ENCODE measurements at places on chromosomes 3 and 15. TPM values are rescaled to one million over a fixed set of nuclear protein-coding genes. Genes with fewer than 3 reads are reported as not detected.

ACKR2 gene
- 1.9 TPM for total RNA-seq

TRIM42 gene
- not detected for total RNA-seq

CD96 gene
- 0.28 TPM for total RNA-seq

SLC27A2 gene
- total RNA-seq = 41.3 TPM

PLA2G4F gene
- total RNA-seq = 1.1 TPM

TMEM266 gene
- total RNA-seq = 1.9 TPM

EOMES gene
- total RNA-seq = not detected

CA12 gene
- 9.5 TPM for total RNA-seq

SOX2 gene
- total RNA-seq = 3.5 TPM

LRRC34 gene
- total RNA-seq = 0.97 TPM

PPARG gene
- total RNA-seq = 37.9 TPM

ZBTB47 gene
- total RNA-seq = 14.2 TPM

- peak; percentile 92 for DNase-seq
Measured at GRCh38 chr3:134794950-134795745, at the start of gene EPHB1. EPHB1 (plus strand) TSS chr3:134795260.

GRCh38 chr3:38459499-38460048, 5.9 kb downstream of the ACVR2B start:
- no peak for DNase-seq

DNA sequence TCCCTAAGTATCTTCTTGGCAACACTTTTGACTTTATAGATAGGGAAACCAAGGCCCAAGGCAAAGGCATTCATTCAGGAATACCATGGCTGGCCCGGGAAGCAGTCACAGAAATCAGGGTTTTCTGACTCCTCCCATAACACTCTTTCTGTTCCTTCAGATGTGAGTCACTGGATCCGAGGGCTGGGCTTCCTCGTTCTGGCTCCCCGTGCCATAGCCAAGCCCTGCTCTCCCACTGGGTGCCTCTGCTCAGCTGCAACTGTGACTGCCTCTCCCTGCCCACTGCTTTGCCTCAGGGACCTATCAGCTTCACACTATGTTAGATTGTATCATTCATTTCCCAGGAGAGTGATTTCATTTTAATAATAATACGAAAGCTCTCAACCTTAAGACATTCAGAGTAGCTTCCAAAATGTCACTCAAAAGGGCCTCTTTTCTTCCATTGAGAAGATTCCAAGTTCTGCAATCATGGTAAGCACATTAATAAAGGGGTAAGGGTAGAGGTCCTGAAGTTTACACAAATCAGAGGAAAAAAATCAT, 50.2 kb downstream of the GABRB3 start:
- DNase-seq = no peak

DNA sequence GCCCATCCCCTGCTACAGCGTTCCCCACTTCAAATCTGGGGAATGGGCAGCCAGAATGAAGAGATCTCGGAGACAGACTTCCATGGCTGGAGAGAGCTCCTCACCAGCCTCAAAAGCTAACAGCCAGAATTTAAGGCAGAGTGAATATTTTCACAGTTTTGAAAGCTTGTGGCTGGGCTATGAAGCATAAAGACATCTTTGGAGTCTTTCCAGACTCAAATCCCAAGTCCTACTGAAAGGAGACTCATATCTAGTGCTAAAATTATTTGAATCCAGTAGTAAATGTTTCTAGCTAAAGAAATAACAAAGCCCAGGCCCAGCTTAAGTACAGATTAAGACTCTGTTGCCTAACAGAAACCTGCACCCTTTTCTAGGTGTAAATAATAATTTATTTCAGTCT, 628.4 kb upstream of the ALCAM start:
- no peak for DNase-seq

- peak; percentile 10 for DNase-seq
Measured at GRCh38 chr3:11791339-11792200, 55.1 kb downstream of the TAMM41 start.

- no peak for DNase-seq
Measured at GRCh38 chr3:56711344-56711743, 28.3 kb upstream of the TASOR start.

GRCh38 chr3:36542186-36542585, 161.9 kb downstream of the STAC start:
- no peak for DNase-seq

- no peak for DNase-seq
Measured at GRCh38 chr3:138681463-138682220, 73.1 kb downstream of the FAIM start.

GRCh38 chr15:78073046-78073787, 4.3 kb downstream of the TBC1D2B start:
- no peak for DNase-seq

- no peak for DNase-seq
Measured at GRCh38 chr3:76615719-76616118, 424.2 kb upstream of the ROBO2 start.

DNA sequence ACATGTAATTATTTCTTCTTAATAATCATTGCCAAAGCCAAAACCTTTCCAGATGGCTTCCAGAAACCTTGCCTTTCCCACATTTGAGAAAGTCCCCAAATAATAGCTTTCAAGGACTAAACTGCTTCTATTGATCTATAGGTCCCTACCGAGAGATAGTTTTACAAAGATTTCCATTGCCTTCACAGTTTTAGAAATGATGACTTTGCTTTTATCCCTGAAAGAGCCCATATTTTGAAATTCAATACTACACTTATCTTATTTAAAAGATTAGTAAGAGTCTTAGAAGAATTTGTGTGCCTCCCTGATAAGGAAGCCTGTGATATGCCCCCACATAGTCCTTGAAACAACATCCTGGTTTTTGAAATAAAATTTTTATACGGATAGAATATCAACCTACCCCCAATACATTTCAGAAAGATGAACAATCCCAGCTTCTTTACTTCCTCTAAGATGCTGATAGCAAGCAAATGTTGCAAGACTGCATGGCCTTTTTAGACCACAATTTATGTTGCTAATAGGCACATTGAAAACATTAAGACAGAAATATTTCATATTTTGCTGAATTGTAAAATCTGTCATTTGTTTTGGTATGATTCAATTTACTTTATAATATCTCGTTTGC, 146.3 kb downstream of the TMCO5A start:
- DNase-seq = no peak

- no peak for DNase-seq
Measured at GRCh38 chr3:58179235-58180098, 31.3 kb downstream of the DNASE1L3 start.

GRCh38 chr3:148974726-148975125, 16.6 kb upstream of the GYG1 start:
- DNase-seq = no peak

DNA sequence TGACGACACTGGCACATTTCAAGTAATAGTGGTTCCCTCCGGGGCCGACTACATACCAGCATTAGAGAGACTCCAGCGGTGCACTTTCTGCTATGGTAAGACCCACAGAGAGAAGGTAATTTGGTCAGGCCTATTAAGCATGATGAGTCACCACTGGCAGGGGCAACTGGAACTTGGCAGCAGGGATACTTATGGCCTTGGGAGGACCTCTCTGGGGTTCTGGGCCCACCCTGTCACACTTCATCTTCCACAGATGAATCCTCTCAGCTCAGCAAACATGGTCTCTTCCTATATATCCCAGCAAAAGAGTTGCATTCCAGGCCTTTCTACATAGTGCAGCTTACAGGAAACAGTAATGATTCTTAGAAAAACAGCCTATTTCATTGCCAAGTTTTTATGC, 88.0 kb downstream of the PIK3R4 start:
- peak; percentile 41 for DNase-seq

DNA sequence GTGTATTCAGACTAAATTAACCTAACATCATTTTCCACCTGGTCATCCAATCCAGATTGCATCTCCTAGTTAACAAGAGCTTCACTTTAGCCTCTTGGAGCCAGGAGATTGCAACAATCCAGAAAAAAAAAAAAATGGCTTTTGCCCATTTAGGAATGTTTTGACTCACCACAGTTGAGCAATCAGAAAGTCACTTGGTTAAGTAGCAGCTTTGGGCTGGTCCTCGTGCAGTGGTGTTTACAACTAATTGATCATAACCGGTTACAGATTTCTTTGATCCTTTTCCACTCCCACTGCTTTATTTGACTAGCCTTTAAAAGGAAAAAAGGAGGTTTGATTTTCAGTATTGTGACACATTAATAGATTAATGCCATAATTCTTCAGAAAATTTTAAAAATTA, 688.8 kb upstream of the CCDC54 start:
- DNase-seq = peak; percentile 43

DNA sequence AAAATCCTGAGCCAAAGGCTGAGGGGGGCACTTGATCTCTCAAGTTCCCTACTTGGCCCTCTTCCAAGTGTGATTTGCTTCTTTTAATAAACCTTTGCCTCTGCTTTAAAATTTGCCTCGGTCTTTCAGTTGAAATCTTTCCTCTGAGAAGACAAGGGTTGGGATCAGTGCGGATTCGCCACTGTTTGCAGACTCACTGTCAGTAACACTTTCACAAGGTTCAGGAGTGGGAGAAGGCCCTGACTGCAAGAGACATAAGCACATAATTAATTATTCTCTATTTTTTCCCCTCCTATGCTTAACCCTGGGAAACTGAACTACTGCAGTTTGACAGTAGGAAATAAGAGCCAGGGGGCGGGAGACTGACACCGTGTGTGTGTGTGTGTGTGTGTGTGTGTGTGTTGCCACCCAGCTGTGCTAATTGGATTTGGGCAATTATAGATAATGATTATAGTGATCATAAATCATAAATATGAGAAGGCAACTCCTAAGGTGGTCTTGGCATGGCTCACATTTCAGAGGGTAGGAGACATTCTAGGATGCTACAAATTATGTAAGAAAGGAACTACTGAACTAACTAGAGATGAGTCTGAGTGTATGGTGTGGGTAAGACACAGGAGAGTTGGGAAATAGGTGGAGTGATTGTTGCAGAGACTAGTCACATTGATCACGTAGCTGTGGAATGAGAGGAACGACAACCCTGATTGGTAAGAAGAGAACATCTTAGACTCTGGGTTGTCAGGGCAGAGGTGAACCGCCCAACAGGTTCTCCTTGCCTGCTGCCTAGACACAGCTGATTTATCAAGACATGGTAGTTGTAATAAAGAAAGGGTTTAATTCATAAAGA, 5.5 kb upstream of the ZNF662 start:
- no peak for DNase-seq

- DNase-seq = no peak
Measured at GRCh38 chr15:67253549-67254237, 768 bp downstream of the AAGAB start.

- peak; percentile 58 for DNase-seq
Measured at GRCh38 chr3:161890147-161890625, 393.6 kb downstream of the OTOL1 start.

- no peak for DNase-seq
Measured at GRCh38 chr15:25619761-25620160, 180.9 kb upstream of the UBE3A start.

DNA sequence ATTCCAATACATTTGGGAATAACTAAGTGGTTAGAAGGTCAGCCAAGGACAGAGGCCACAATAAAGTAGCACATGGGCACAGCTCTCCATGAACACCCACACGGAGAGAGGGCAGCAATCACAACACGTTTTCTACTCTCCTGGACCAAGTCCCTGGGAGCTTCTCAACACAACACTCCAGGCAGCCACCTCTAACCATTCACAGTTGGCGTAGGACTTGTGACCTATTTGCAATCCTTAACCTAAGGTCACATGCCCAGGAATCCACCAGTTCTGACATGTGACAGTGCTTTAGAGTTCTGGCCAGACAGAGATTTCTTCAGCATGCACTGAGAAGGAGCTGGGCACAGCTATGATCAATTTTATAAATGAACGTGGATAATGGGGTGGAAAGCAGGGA, 280.8 kb downstream of the SHQ1 start:
- DNase-seq = no peak

DNA sequence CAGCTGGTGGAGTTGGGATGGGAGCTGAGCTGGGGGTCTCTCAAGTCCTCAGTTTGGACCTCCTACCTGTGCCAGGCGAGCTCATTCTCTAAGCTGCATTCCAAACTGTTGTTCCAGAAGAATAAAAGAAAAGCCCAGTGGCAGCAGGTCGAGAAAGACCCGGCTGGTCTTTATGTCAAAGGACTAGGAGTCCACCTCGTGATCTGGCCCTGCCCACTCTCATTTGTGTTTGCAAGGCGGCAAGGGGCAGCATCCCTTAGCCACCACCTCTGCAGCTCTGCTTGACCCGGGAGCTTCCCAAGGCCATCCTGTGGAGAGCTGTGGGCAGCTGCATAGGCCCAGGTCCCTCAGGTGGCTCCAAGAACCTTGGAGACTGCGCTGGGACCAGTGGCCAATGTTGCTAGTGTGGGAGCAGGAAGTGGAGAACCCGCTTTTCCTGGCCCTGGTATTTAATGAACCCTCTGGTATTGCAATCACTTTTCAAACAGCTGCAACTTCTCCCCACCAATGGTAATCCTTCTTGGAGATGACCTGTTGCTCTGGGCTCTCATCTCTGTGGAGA, 30.9 kb downstream of the KY start:
- DNase-seq = no peak

GRCh38 chr15:97992823-97993222, 32.3 kb downstream of the ARRDC4 start:
- DNase-seq = no peak

GRCh38 chr3:179082416-179082815, 10.8 kb upstream of the ZMAT3 start:
- no peak for DNase-seq

DNA sequence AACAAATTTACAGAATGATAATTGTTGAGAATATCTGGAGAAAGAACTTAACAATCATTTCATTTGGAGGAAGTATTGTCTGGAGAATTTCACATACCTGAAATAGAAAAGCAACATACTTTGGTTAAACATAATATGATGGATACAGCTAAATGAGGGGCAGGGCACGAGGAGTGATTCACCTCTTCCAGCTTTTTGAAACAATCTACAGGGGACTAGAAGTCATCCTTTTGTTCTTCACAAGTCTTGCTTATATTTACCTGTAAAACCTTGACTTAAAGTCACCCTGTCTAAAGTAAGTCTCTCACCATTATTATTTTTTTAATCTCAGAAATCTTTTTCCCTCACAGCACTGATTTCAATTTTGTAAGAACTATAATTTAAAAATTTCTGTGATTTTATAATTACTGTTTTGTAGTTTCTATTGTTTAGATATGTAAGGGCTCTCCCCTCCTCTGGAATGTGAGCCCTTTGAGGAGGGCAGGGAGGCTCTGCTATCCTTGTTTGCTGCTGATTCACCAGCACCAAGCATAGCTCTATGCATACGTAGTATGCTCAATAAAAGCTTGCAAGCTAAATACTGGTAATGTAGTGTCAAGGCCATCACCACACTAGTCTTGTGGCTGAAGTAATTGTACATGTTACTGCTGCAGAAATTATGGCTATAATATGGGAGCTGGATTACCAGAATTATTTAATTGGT, 193.9 kb upstream of the THRB start:
- peak; percentile 61 for DNase-seq

DNA sequence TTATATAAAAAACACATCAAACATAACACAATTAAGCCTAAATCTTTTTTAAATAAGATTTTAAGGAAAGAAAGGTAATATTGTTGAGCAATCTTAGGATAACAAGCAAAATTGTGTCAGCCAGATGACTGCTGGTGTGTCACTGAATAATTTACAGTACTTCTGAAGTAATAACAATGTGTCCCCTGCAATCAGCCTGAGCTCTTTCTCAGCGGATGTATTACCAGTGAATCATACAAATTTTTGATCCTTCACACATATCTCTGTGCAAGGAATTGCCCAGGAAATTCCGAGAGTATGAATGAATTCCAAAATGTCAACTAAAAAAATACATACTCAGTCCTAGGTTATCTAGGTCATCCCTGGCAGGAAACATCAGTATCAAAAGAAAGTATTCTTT, 76.6 kb upstream of the PTX3 start:
- DNase-seq = no peak
